ENCODE measurements at places on chromosomes 1 and 21. TPM values are rescaled to one million over a fixed set of nuclear protein-coding genes. Genes with fewer than 3 reads are reported as not detected.

- DNase-seq: no peak
These were observed 38.5 kb upstream of the BMP8B start for GRCh38 chr1:39827201-39827600.

GRCh38 chr1:177794376-177794991 is 175.4 kb downstream of the SEC16B start:
- DNase-seq: no peak

- no peak for DNase-seq
These were observed 30.2 kb downstream of the EVA1C start for GRCh38 chr21:32442566-32443318.

DNA sequence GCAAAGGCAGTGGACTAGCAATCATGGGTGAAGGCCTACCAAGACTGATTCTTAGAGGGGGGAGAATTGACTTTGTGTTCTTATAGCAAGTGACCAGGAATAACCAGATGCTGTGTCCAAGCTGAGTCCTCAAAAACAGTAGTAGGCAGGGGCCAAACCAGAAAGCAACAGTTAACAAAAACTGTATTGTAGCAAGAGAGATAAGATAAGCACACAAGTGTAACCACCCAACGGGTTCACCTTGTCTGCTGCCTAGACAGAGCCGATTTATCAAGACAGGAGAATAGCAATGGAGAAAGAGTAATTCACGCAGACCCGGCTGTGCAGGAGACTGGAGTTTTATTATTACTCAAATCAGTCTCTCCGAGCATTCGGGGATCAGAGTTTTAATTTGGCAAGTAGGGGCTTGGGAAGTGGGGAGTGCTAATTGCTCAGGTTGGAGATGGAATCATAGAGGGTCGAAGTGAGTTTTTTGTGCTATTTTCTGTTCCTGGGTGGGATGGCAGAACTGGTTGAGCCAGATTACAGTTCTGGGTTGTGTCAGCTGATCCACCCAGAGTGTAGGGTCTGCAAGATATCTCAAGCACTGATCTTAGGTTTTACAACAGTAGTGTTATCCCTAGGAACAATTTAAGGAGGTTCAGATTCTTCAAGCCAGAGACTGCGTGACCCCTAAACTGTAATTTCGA is 8.3 kb upstream of the CSRP1 start:
- no peak for DNase-seq

DNA sequence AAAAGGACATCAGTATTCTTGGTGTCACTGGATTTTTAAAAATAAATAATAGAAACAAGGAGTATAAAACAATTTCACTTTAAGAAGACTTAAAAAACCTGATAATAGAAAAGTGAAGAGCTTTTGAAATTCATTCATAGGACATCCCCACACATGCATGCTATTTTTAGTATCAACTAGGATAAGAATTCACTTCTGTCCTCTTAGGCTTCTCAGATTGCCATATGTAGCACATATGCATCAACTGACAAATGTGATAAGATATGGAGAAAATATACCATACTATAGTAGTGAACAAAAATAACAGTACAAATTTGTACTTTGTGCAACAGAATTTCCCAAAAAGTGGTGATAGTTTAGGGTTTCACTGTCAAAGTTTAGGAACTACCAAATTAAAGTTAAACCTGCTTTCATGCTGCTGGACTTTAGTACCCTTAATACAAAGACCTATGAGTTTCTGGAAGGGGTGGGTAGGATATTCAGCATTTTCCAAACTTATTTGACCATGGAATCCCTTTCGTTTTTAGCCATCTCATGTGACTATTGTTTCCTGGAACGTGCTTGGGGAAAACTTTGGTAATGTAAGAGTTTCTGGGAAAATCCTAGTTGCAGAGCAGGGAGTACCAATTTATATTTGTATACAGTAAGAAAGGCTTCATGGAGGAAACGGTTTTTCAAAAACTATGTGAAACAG is 19.8 kb downstream of the RPRD2 start:
- no peak for DNase-seq

- no peak for DNase-seq
These were observed 368.3 kb upstream of the TMPRSS15 start for GRCh38 chr21:18771845-18772380.

The DCDC2B gene
- 0.62 TPM for total RNA-seq

GRCh38 chr1:58457023-58457635 is 89.4 kb downstream of the OMA1 start:
- no peak for DNase-seq

The SAMD13 gene
- total RNA-seq: 1.8 TPM

The RIPK4 gene
- not detected for total RNA-seq

DNA sequence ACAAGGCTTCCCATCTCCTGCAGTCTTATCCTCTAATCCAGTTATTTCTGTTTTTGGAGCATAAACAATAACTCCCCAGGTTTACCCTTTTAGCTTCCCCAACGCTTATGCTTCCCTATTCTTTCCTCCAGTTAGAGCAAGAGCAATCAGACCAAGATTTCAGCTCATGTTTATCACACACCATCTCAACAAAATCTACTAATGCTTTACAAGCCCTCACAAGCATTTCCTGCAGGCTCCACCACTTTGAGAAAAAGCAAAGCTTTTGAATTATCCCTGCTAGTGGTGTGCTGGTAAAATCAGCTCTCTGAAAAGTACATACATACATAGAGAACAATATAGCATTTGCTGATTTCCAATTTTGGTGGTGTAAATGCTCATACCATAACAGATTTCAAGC is 92.9 kb downstream of the EDEM3 start:
- DNase-seq: no peak

DNA sequence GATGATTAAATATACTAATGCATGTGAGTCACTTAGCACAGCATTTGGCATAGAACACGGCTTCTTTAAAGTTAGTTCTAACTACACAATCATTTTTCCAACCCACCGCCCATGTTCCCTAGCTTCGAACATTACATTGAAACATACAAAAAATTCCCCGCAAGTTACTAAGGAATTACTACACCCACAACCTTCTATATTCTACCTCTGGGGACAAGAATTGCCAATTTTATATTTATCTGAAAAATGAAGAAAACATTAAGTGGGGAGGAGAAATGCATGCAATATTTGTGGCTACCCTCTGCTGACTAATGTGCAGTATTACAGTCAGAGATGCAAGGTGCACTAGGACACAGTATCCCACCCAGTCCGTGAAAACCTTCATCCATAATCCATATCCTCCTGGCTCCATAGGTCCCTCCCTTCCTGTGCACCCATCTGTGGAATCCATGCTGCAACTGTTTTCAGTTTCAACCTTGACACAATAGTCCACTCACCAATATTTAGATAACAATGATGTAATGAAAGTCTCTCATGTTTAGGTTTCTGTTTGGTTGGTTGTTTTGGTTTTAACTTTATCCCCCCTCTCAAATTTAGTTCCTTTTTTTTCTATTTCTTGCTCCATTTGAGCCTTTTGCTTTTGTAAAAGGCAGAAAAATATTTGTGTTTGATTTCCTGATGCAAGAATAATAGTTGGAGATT is 31.6 kb downstream of the RGS5 start:
- no peak for DNase-seq

GRCh38 chr1:167672831-167673230 is 42.8 kb downstream of the RCSD1 start:
- no peak for DNase-seq

GRCh38 chr1:72230746-72231145 is 51.6 kb downstream of the NEGR1 start:
- DNase-seq: no peak

The OR10Z1 gene
- total RNA-seq: not detected

DNA sequence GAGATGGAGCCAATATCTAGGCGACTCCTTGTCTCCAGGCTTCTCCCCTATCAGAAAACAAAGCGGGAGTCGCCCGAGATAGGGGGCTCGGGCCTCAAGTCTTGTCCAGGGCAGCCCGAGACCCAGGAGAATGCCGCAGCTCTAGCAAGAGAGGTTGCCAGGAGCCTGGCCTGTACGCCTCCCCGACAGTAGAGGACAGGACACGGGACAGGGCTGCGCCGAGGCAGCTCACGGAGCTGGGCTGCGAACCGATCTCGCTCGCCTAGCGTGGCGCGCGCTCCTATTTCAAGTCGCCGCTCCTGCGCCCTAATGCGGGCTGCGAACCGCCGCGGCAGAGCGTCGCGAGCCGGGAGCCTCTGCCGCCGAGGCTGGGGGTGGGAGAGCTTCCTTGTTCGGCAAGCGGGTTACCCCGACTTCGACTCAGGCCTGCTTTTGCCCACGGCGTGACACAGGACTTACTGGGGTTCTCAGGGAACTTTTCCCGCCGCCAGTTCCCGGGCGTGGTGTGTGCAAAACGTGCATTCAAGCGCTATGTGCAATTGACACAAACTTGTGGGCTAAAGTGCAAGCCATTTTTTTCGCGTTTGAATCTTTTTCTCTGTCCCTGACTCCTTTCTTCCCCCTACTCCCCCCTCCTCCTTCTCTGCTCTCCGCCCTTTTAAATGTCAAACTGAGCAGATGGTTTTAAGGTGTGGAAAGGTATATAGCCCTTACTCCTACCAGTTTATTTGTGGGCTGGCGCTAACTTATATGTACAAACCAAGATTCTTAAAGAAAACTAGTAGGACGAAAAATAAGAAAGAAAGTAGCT is 2.4 kb upstream of the PROX1 start:
- DNase-seq: no peak

Data from uterus (tissue), 4 donors.